ENCODE measurements at places on chromosomes 1 and 21. TPM values are rescaled to one million over a fixed set of nuclear protein-coding genes. Genes with fewer than 3 reads are reported as not detected.

The SPRR1B gene
- total RNA-seq = 86.5 TPM

The OR6N1 gene
- total RNA-seq = not detected

The SLC19A2 gene
- total RNA-seq = 24.3 TPM

The PRKAA2 gene
- 0.68 TPM for total RNA-seq

The FCAMR gene
- total RNA-seq = not detected

The FGR gene
- 0.50 TPM for total RNA-seq

The KTI12 gene
- total RNA-seq = 8.5 TPM

The CORT gene
- total RNA-seq = 0.14 TPM

The DNAJC28 gene
- total RNA-seq = 1.6 TPM

The LHX8 gene
- total RNA-seq = not detected

The IL19 gene
- total RNA-seq = not detected

The PIK3C2B gene
- 11.0 TPM for total RNA-seq

The AK5 gene
- total RNA-seq = not detected

The ACBD6 gene
- total RNA-seq = 67.1 TPM

The HTR6 gene
- not detected for total RNA-seq

The PGLYRP3 gene
- 4.7 TPM for total RNA-seq

The TENT5C gene
- 0.34 TPM for total RNA-seq

The ITLN1 gene
- total RNA-seq = not detected

The CHIA gene
- total RNA-seq = not detected

The KRTAP27-1 gene
- not detected for total RNA-seq

The CYP4A11 gene
- not detected for total RNA-seq

The S100A5 gene
- not detected for total RNA-seq

The TMEM82 gene
- total RNA-seq = not detected

The NOC2L gene
- 110 TPM for total RNA-seq

The UMODL1 gene
- total RNA-seq = 0.07 TPM

The PRR9 gene
- 2.1 TPM for total RNA-seq

The ITLN2 gene
- 0.21 TPM for total RNA-seq

The HPDL gene
- total RNA-seq = 0.50 TPM

The HRNR gene
- under 0.01 TPM for total RNA-seq

The TNFRSF9 gene
- 2.7 TPM for total RNA-seq

The SHE gene
- not detected for total RNA-seq

The CYP4B1 gene
- 9.0 TPM for total RNA-seq

The CD48 gene
- not detected for total RNA-seq

The ZSWIM5 gene
- 0.14 TPM for total RNA-seq

The CBR1 gene
- 69.7 TPM for total RNA-seq

The ZBTB21 gene
- total RNA-seq = 14.4 TPM

The DNALI1 gene
- under 0.01 TPM for total RNA-seq

The MTFR1L gene
- total RNA-seq = 29.4 TPM

The GBP6 gene
- total RNA-seq = 82.7 TPM

The IGFN1 gene
- total RNA-seq = 0.68 TPM

The AMY1C gene
- 0.07 TPM for total RNA-seq
